ENCODE measurements at places on chromosomes 2 and 18.

- peak; percentile 48 for DNase-seq
These were observed 345.2 kb upstream of the SLC8A1 start for GRCh38 chr2:40797120-40797519.

GRCh38 chr2:75751360-75751759 is 40.6 kb upstream of the GCFC2 start:
- no peak for DNase-seq

DNA sequence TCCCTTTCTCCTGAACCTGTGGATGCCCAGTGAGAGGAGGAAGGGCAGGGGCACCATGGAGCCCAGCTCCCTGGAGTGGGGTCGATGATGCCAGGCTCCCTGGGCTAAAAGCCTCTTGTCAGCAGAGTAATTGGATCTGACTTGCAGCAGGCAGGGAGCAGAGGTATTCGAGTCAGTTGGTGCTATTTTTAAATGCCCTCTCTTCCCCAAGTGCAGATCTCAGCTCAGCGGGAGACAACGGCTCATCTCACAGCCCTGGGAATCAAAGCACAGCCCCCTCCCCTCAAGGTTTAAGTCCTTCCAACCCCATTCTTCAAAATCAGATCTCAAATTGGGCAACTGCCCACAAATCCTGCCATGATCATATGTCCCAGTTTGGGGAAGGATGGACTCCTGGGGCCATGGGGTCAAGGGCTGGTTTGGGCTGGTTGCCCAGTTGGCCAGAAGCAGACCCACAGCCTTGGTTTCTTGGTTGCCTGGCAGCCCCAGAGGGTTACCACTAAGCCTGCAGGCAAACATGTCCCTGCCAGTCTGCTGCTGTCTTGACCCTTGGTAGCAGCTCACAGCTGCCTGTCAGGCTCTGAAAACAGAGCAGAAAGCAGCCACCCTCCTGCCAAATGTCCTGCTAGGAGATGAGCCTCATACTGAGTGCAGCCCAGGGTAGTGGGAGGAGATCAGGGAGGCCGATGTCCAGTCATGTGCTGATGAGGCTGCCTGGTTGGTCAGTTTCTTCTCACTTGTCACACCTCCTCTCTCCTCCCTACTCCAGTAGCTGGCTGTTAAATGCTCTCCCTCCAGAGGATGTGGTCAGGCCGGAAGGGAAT is 244.9 kb downstream of the LOXHD1 start:
- no peak for DNase-seq

DNA sequence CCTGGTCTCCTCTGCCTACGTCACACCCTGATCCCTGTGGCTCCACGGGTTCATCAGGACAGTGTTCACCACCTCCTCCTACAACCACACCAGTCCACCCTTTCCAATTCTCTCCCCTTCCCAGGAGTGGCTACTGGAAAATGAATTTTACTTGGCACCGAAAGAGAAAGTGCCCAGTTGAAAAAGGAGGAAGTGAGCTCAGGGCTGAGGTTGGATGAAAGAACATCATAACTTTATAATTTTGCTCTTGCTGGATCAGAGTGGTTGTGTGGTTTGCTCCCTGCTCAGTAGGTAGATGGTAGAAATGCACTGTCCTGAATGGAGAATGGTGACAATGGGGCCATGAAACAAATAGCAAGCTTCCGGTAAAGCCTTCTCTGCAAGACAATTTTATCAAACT is 140.3 kb upstream of the DDX18 start:
- DNase-seq, result no peak

DNA sequence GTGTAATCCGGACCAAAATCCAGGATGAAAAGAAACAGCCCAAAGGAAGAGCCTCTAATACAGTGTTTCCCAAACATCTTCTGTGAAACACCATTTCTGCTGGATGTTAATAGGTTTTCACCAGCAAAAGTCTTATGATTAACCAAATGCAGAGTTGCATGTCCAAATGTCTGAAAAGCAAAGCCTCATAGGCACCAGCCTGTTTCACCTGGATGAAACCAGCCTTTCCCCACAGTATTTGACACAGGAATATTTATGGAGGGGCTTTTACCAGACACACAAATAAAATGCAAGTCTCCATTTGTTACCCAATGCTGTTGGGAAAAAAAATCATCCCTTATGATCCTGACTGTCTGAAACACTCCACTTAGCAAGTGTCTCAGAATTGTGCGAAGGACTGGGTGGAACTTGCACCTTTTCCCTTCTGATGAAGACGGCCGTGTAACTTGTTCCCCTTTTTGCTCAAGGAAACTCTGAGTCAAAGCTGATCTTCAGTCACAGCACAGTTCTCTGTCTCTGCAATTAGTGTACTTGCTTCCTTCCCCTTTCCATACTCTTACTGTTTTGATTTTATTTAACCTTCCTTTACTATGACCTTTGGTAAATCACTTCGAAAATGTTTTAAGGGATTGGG is 70.3 kb upstream of the IL1R2 start:
- DNase-seq, result no peak

DNA sequence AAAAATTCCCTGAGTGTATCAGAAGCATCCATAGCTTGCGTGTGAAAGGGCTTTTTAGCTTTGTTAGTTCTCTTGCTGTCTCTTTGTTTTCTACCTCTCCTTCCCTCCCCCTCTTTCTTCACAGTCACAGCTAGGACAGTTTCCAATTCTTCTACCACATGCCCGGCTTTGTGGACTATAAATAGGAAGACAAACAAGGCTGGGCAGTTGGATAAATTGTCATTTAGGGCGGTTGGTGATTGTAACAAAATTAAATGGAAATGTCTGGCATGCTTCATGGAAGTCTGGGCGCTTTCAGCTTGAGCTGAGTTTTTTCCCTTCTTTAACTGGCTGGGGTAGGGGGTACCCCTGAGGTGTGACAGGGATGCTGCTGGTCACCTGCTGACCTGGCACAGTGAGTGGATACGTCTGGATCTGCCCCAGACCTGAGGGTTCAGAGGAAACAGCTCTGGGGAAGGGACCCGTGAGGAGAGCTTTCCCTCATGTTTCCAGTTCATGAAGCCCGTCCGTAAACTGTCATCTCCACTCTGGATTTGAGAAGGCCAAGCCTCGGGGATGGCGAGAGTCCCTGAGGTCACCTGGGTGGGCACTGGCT is 29.0 kb upstream of the GIGYF2 start:
- no peak for DNase-seq

DNA sequence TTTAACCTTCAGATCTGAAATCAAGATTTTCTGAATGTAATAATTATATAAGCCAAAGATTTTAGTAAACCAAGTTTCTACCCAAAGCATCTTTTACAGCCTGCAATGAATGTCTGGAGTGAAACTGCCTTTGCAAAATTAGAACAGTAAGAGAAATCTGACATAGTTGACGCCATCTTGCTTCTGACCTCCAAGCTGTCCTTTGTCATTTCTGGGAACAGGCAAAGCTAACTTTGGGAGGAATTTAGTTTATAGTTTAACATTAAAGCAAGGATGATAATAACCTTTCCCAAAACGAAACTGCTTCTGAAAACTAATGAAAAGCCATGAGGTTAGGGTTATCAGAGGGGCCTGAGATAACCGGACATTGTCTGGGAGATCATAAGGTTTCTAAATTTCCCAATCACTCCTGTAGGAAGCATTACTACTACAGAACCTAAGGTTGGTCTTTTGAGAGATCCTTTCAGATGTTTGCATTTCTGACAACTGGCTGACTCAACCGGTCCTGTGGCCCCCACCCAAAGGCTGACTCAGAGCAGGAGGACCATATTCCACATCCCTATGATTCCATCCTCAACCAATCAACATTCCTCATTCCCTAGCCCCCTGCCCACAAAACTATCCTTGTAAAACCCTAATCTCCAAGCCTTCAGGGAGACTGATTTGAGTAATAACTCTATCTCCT is 124.5 kb downstream of the TMEM131 start:
- peak; percentile 88 for DNase-seq

GRCh38 chr18:54532962-54533361 is 58.1 kb upstream of the DYNAP start:
- no peak for DNase-seq

DNA sequence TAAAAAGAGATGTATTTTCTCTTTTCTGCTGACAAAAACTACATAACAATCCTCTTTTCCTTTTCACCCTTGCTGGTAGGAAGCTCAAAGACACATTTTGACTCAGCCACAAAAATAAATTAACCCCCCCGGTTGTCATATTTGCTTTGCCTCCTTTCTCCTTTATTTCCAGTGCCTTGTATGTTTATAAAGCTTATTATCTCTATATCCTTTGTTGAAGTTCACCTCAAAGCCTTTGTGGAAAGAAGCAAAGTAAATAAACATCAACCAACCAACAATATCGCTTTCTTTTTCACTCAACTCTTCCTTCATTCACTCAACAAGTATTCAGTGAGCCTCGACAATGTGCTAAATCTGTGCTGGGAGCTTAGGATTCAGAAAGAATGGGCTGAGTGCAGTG is 276.5 kb upstream of the ID2 start:
- no peak for DNase-seq

- DNase-seq, result peak; percentile 91
These were observed 24.8 kb upstream of the ZNF638 start for GRCh38 chr2:71306762-71307161.

DNA sequence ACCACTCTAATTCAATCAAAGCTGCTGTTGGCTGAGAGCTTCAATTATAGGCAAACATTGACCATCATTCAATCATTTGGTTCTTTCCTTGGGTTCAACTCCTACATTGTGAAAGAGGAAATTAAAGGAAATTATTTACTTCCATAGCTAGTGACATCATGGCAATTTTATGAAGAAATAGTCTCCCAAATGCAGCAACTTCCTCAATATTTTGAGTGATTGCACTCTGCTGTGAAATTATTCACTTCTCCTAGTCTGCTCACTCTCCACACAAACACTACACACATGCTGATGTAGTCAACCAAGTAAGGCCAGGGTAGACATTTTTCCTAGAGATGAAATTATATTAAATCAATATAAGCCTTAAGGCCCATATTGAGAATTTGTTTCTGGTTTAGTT is 86.7 kb upstream of the NCKAP5 start:
- no peak for DNase-seq

DNA sequence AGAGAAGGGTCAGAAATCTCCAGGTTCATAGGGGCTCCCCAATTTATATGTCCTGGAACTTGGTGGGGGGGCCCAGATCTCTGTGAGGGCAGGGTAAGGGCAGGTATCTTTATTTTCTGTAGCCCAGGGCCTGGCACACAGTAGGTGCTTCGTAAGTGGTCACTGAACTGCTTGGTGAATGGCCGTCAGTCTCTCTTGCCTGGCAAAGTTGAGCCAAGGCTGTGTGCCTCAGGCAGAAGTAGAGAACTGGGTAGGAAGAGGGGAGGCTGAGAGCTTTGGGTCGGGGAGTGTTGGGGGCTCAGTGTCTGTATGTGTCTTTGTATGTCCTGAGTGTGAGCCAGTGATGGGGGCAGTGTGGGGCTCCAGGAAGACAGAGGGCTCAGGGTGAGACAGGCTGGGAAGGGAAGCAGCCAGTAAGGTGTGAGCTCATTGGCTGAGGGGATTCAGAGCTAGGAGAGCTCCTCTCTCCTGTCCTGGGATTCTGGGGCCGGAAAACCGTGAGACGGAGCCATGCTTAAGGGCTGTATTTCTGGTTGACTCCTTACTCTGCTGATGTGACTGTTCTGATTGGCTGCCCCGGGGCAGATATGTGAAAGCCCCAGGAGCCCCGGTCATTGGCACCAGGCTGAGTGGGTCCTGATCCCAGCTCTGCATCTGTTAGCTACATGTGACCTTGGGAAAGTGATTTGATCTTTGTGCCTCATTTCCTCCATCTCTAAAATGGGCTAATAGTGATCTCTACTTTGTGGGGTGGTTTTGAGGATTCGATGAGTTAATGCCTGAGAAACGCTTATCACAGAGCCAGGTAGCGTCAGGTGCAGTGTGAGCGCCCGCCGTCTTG is 30.3 kb downstream of the STEAP3 start:
- no peak for DNase-seq

GRCh38 chr2:176789751-176790150 is 422.8 kb upstream of the HNRNPA3 start:
- peak; percentile 40 for DNase-seq

- DNase-seq, result peak; percentile 88
These were observed 26.9 kb upstream of the INSIG2 start for GRCh38 chr2:118061135-118061955.

DNA sequence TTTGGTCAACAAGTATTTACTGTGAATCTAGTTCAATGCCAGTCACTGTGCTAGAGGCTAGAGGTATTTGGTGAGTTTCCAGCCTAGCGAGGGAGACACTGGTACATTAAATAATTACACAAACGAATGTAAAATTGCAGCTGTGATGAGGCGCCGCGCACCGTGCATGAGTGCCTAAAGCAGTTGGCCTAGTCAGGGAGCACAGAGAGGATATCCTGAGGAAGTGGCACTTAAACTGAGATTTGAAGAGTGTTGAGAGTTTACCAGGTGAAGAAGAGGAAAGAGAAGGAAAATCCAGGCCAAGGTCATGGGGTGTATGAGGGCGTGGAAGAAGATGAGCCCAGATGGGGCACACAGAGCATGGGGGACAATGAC is 157.6 kb upstream of the NDUFV2 start:
- no peak for DNase-seq

GRCh38 chr2:206739271-206739670 is 21.1 kb upstream of the DYTN start:
- DNase-seq, result no peak

DNA sequence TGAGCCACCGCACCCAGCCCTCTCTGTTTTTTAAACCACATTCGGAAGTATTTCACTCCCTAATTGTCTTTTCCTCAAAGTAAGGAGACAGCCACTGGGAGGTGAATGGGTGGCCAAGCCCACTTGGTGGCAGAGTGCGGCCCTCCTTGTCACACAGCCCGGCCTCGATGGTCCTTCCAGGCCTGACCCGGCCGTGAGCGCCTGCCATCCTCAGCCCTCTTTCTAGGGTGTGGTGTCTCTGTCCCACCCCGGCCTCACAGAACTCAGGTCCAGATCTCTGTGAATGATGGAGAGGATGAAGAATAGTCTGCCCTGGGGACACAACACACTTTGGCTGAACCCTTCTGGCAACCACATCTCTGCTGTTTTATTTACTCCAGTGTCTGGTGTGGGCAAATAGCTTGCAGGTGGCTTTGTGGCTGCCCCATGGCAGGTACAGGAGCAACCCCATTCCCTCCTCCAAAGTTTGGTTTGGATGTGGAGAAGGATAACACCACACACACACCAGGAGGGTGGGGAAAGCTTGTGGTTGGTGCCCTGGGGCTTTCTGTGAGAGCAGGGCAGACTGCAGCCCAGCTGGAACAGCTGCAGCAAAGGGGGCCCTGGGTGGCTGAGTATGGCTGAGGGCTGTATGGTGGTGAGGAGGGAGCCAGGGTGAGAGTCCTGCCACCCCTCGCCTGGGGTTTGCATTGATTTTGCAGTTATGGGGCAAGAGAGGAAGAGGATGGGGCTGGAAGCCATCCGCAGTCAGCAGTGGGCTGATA is 88.6 kb downstream of the FAM168B start:
- DNase-seq, result no peak

GRCh38 chr18:2169656-2170055 is 401.6 kb downstream of the METTL4 start:
- no peak for DNase-seq

GRCh38 chr2:184921676-184922075 is 323.3 kb downstream of the ZNF804A start:
- DNase-seq, result no peak

All from fibroblast of mammary gland (primary cell).